D721Med (cell line): ENCODE measurements at places on chromosomes 1 and 21.

GRCh38 chr1:2061065-2061778, 11.0 kb downstream of the PRKCZ start:
- no peak for DNase-seq

DNA sequence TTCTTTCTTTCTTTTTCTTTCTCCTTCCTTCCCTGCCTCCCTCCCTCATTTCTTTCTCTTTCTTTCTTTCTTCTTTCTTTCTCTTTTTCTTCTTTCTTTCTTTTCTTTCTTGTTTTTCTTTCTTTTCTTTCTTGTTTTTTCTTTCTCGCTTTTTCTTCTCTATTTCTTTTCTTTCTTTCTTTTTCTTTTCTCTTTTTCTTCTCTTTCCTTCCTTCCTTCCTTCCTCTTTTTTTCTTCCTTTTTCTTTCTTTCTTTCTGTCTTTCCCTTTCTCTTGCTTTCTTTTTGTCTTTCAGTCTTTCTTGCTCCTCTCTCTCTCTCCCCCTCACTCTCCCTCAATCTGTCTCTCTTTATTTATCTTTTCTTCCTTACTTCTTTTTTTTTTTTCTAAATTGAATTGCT, 472.0 kb upstream of the CHRM3 start:
- no peak for DNase-seq

- DNase-seq: no peak
Measured at GRCh38 chr1:7754234-7754633, 16.9 kb upstream of the VAMP3 start.

DNA sequence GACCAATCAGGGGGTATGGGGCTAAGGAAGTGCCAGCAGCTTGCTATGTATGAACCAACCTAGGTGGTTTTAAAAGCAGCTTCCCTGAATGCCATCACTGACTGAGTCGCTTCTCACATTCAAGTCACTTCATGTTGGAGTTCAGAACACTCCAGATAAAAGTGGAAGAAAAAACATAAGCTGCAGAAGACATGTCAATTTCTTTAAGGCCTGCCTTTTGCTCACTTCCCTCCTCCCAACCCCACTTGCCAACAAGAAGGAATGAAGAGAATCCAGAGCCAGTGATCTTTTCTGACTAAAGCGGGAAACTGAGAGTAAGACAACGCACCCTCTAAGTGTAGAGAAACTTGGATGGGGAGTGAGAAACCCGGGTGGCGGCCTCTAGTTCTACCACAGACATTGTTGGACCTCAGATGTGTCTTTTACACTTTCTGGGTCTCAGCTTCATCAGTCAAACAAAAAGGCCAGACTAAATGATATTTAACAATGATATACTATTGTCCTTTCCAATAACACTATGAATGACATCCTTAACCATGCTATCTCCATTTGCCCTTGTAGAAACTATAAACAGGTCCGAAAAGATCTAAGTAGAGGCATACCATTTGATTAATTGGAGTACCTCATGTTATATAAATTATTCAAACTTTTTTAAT, 54.1 kb downstream of the LUZP1 start:
- no peak for DNase-seq

GRCh38 chr1:44460107-44460882, 55.2 kb downstream of the RNF220 start:
- no peak for DNase-seq

DNA sequence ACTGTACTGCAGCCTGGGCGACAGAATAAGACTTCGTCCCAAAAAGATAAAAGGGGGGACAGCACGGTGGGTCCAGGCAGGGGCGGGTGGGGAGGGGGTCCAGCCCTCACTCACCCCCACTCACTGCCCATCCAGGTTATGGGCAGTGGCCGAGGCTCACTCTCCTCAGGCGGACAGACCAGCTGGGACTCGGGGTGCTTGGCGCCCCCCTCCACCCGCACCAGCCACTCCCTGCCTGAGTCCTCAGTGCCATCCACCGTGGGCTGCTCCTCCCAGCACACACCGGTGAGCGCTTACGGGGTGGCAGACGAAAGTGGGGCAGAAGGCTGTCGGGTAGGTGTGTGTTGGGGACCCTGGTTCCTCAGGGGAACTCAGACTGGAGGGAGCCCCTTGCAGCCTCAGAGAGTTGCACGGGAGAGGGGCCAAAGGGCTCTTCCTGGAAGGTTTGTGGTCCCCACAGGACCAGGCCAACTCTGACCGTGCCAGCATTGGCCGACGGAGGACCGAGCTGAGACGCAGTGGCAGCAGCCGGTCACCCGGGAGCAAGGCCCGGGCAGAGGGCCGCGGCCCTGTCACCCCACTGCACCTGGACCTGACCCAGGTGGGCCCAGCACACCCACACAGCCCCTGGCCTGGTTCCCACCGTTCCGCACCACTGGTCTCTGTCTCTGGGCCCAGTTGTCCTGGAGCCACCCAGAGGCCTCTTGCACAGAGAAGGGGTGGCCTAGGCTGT, 6.6 kb downstream of the PLEKHN1 start:
- DNase-seq: no peak

DNA sequence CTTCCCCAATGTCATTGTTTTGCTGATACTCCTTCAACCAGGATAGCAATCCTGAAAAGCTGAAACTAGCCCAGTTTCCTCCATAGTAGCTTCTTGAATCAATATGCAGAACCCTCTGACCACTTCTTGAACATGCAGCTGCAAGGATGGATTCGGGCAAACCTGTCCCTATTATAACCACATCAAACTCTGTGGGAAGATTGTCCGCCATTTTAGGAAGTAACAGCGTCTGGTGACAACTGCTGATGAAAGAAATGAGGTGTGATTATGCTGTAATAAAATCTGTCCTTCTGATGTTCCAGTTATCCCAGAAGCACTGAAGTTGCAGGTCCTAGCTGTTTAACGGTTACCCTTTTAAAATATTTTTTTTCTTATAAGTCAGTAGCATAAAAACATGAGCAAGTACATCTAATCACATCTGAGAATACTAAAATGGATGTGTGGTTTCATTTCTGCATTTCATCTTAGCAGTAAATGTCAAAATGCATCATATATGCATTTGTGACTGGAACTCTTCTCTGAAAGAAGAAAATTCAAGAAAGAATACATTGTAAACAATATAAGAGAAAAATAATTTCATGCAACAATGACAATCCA, 4.5 kb downstream of the CHML start:
- DNase-seq: no peak

DNA sequence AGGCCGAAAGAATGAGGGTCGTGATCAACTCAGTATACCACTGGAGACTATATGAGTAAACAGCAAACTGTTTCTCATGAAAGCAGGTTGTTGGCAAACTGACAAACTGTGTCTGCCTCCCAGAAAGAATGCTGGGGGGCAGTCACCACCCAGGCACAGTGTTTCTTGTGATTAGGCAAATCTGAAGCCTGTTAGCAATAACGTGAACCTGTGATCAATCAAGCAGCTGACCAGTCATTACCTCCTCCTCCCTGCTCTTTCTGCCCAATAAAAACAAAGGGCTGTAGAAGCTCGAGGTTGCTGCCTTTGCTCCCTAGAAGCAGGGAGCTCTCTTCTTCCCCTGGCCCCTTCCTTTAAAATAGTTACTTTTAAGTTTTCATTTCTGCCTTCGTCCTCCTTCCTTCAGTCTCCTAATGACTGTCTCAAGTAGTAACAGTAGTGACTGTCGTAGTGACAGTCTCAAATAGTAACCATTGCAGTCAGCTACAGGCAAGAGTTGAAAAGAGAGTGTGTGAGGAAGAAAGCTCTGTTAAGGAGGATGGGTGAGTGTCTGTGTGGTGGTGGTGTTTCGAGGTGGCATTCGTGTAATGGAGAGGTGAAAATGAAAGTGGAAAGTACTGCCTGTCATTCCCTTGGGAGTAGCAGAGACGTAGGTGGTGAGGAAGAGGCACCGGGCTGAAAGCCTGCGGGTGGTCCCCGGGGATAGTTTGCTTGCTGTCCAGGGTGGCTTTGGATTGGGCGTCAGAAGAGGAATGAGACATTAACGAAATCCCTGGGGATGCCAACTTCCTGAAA, 14.5 kb downstream of the HHAT start:
- DNase-seq: no peak

- DNase-seq: no peak
Measured at GRCh38 chr1:6473974-6474814, 8.2 kb upstream of the TNFRSF25 start.

- no peak for DNase-seq
Measured at GRCh38 chr1:156108664-156109241, 5.8 kb upstream of the LMNA start.

DNA sequence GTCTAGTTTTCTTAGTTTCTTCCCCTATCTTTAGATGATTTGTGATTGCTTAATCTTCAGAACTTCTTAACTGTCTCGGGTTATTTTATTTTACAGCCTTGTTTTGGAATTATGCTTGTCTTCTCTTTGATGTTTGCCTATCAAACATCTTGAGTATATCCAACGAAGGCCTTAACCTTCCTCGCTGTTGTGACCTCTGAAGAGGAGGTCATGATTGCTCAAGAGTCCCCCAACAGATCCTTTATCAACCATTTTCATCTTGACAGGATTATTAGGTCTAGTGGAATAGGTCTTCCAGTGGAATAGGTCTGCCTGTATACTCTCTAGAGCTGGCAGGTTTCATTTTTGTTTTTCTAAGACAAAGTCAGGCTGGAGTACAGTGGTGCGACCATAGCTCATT, 45.7 kb downstream of the UBE4B start:
- no peak for DNase-seq

DNA sequence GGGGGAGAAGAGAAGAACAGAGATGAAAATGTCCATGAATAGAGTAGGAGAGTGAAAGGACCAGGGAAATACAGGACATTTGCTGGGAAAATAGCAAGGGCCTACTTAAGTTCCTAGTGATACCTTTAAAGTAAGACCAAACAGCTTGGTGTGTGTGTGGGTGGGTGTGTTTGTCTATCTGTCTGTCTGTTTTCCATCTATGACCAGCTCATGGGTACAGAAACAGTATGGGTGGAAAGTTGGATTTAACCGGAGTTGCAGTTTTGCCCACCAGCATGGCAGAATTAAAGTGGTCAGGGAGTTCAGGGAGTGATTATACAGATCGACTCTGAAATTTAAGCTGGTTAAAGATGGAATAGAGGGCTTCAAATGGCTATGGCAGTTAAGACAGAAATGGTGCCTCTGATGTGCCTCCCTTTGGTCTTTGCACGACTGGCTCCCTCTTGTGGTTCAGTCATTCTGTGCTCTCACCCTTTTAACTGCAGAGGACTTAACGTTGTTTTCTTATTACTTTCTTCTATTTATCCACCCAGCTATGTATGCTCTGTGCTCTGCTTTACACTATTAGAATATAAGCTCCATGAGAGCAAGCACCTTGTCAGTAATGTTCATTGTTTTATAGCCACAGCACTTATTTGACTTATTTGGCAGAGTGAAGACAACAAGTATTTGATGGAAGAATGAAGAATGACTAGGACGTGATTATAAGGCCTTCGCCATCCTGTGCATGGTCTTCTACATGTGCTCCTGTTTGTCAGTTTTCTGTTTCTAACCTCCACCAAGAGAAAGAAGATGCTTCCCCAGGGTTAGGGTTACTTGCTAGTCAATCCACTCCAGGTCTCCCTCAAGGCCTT, 72.7 kb upstream of the AK4 start:
- DNase-seq: no peak

DNA sequence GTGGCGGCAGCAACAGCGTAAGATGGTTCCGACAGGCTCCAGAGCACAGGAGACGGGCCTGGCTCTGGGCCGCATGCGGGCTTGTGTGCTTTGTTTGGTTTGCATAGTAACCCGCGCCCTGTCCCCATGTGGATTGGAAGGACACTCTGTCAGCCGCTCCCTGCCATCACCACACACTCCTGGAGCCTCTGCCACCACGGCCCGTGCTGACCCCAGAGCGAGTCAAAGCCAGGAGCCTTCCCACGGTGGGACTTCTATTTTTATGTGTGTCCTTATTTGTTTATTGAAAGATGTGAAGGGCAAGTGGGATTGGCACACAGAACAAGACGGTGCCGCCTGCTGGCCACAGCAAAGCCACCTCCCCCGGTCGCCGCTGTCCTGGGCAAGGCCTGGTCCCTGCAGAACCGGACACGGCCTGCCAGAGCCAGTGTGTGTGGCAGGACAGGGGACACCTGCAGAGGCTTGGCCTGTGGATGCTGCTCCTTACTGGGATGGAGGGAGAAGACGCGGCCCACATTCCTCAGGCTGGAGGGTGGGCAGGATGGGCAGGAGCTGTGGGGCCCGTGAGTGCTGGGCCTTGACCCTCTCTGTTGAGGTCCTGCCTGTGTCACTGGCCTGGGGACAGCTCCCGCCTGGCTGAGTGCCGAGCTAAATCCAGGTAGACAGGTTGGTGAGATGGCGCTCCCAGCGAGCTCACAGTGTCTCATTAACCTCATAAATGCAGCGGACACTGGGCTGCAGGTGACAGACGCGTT, 64.4 kb downstream of the AGPAT3 start:
- DNase-seq: no peak

GRCh38 chr1:31795801-31796621, 19.8 kb downstream of the SPOCD1 start:
- DNase-seq: no peak

- DNase-seq: no peak
Measured at GRCh38 chr1:39564340-39564739, 12.2 kb downstream of the PABPC4 start.

- no peak for DNase-seq
Measured at GRCh38 chr1:1954831-1955441, 35.9 kb upstream of the TMEM52 start.

GRCh38 chr1:67939186-67939743, 106.0 kb upstream of the GNG12 start:
- DNase-seq: no peak

DNA sequence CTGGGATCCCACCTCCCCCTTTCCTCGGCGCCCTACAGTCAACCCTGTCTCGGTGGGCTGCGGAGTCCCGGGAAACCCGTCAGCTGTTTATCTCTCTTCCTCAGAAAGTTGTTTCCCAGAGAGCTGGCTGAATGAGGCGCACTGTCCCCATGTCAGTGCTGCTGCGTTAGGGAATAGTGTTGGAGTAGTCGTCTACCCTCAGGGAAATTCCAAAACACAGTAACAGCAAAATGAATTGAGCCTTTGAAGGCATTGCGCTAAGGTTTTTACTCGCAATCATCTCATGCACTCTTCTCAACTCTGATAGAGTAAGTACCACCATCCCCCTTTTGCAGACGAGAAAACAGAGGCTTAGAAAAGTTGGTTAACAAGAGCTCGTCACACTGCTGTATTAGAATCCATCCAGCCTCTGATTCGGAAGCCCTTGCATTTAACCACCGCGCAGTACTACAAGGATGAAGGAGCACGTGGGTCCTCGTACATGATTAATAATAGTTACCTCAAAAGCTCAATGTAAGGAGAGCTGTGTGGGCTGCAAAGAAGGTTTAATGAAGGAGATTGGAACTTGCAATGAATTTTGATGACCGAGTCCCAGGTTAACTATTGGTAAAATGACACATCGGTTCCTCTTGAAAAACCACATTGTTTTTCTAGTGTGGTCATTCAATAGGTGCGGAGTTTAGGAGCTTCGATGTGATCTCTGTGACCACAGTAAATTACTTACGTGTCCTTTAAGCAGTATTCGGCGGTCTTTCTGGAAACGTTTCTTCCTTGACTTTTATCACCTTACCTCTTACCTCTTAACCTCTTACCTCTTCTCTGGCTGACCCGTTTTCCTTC, 788 bp upstream of the EDEM3 start:
- DNase-seq: no peak

- no peak for DNase-seq
Measured at GRCh38 chr1:197725976-197726375, 49.3 kb downstream of the DENND1B start.
